Suppressor macrophage treated with lipopolysaccharide for 4 hours (primary cell): ENCODE measurements at places on chromosomes 7 and 10.

DNA sequence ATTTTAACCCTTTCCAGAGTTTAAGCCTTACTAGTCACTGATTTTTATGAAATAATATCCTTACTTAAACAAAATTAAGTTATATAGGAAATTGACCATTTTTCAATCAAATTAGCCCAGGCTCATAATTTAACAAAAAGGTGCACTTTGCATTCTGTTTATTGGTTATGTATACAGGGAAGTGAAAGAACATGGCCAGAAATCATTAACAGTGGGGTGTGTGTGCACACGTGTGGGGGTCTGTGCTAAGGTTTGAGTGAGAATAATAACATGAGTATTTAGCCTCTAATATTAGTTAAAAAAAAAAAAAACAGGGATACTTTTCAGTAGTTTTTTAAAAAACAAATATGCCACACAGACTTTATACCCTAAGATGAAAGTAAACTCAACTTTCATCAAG, 510.5 kb upstream of the PFKP start:
- DNase-seq: no peak

DNA sequence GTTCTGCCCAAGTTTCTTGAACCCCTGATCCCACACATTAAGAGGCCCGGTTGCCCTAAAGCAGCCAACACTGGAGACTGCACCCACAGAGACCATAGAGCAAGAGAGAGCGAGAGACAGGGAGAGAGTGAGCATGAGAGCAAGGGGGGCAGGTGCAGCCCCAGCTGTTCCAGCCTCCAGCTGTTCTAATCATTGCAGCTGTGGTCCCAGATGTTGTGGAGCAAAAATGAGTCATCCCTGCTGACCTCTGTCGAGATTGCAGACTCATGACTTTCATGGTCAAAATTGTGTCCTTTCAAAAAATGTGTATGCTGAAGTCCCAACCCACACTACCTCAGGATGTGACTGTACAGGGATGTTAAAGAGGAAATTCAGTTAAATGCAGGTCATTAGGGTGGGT, 143.9 kb upstream of the FRMD4A start:
- no peak for DNase-seq

GRCh38 chr10:106440355-106440754, 724.2 kb downstream of the SORCS1 start:
- DNase-seq: no peak

- DNase-seq: no peak
Measured at GRCh38 chr7:39269034-39269433, 291.3 kb downstream of the POU6F2 start.
